ENCODE measurements at places on chromosomes 12 and 14.

DNA sequence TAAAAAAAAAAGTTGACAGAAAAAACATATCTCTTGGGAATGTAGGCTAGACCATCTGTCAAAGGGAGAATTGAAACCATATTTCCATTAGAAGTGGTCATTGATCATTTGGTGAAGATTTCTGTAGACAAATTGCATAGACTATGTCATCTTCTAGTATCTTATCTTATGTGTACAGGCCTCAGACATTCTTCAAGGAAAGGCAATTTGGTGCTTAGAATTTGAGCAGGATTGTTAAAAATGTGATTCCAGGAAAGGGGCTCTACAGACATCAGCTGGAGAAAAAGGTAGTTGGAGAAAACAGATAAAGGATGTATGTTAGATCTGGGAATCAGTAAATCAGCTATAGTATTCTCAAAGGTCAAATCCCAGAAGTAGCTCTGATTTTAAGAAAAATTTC, 627.1 kb downstream of the TMTC2 start:
- no peak for DNase-seq

- no peak for DNase-seq
Measured at GRCh38 chr12:47021298-47021697, 58.1 kb upstream of the PCED1B start.

GRCh38 chr14:67571991-67572323, 28.1 kb downstream of the PIGH start:
- DNase-seq, result no peak

DNA sequence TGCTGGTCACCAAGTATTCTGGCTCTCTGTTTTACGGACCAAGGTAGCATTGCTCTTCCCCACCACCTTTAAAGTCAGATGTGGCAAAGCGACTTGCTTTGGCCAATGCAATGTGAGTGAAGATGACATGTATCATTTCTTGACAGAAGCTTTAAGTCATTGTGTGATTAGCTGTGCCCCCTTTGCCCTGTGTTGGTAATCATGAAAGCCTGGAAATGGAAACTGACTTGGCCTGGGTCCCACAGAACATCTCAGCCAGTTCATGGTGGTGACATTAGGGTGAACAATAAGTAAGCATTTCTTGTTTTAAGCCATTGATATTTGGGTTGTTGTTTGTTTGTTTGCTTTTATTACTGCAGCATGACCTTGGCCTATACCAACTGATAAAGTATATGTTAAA, 15.9 kb upstream of the YLPM1 start:
- no peak for DNase-seq

DNA sequence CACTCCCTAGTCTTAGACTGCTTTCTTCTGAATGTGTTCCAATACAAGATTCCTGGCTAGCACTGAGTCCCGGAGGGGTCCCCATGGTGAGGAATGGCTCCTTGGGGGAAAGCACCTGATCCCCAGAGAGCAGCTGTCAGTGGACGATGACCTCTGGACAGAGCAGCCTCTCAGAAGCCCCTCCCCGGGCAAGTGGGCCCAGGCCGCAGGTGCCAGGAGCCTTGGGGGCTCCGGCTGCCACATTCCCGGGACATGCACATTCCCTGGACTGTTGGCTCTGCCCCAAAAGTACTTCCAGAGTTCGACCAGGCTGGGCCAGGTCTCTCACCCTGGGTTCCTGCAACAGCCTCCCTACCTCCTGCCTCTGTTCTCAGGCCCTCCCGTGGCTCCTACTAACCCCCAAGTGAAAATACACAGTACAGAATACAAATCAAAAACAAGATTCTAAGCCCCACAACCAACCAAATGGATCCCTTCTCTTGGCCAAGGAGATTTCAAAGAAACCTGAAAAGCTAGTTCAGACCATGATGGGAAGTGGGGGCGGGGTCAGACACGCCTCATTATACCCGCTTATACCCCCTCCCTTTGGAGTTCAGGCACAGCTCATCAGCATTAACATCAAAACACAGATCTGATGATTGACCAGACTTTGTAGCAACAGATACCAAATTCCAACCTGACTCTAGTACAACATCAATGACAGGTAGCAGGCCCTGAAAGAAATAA, 23.3 kb upstream of the BTBD6 start:
- DNase-seq, result no peak

DNA sequence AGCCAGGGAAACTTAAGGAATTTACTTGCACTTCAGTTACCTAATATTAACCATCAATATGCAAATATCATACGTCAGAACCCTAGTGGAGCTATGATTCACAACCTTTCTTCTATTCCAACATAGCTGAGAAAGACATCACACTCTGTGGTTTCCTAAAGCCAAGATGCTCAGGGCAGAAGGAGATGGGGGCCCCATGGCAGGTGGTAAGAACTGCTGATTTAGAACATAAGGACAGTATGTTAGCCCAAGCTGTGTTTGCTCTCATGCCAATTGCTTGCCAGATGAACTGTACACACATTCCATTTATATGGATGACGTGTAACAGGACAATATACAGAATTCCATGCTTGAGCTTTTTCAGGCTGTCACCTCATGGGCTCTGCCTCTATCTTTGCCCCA, 34.6 kb downstream of the HECTD4 start:
- DNase-seq, result no peak

DNA sequence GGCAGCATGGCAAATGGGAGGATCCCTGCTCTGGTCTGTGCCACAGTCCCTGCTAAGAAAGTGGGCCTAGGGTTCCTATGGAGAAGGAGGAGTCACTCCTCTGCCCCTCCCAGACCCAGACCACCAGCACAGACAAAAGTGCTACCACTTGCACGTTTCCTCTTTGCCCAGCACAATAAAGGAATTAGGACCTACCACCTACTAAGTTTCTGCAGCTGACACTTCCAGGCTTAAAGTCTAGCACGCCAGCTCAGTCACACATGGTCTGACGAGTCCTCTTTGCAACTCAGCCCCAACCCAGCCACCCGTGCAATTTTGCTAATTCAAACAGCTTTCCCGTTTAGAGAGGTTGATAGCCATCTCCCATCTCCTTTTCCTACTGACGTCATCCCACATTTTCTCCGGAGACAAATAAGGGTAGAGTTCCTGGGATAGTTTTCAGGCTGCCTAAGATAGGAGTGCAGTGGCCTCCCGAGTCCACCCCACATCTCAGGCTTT, 66.2 kb upstream of the PTGR2 start:
- DNase-seq, result no peak

GRCh38 chr14:95156161-95157047, 925 bp downstream of the DICER1 start:
- peak; percentile 54 for DNase-seq

DNA sequence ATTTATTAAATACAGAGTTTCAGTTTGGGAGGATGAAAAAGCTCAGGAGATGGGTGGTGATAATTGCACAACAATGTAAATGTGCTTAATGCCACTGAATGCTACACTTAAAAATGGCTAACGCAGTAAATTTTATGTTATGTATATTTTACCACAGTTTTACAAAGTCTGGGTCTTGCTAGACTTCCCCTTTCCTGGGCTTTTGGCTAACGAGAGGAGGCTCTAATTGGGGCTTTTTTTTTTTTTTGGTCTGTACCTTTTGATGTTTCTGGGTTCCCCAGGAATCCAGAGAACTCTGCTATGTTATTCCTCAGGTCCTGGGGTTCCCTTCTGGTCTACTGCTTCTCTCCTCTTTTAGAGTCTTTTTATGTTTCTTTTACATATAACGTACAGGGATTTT, 355.5 kb downstream of the CACNA1C start:
- DNase-seq, result no peak

Measured in activated T-cell treated with anti-CD3 and anti-CD28 coated beads, Interleukin-2, amount 50 U/mL, for 48 hours (primary cell).